NCI-H748 treated with DMSO at 0.1 percent for 48 hours (cell line): ENCODE measurements at places on chromosomes 5 and 9.

GRCh38 chr5:126600631-126601511, at the start of gene PHAX:
Gene PHAX, plus strand, starts transcription at chr5:126600947. Its CDS starts 16 bp downstream, at chr5:126600963.
- DNase-seq, result peak; percentile 9

DNA sequence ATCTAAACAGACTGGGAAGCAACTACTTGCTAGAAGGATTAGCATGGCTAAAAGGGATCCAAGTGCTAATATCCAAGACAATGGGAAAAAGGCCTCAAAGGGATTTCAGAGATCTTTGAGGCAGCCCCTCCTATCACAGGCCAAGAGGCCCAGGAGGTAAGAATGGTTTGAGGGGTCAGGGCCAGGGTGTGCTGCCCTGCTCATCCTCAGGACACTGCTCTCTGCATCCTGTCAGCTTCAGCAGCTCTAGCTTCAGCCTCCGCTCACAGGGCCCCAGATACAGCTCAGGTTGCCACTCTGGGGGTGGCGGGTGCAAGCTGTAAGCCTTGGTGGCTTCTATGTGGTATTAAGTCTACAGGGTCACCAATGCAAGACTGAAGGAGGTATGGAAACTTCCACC, 278.7 kb downstream of the PARP8 start:
- DNase-seq, result no peak

- DNase-seq, result no peak
Measured at GRCh38 chr9:87711857-87712800, 13.8 kb upstream of the CTSL start.

GRCh38 chr9:70080481-70081119, 37.0 kb downstream of the MAMDC2 start:
- peak; percentile 94 for DNase-seq

GRCh38 chr9:110486218-110486617, 93.3 kb downstream of the SVEP1 start:
- no peak for DNase-seq

GRCh38 chr9:83972286-83972685, 7.7 kb downstream of the HNRNPK start:
- no peak for DNase-seq

- no peak for DNase-seq
Measured at GRCh38 chr5:34545626-34546025, 110.5 kb upstream of the RAI14 start.

- DNase-seq, result peak; percentile 35
Measured at GRCh38 chr9:129027685-129028191, 393 bp downstream of the SH3GLB2 start.

GRCh38 chr9:91033797-91034196, 232.2 kb downstream of the SYK start:
- DNase-seq, result no peak

GRCh38 chr9:69627281-69627680, 44.9 kb downstream of the APBA1 start:
- no peak for DNase-seq

GRCh38 chr5:77560677-77561263, 68.7 kb upstream of the WDR41 start:
- DNase-seq, result peak; percentile 34

DNA sequence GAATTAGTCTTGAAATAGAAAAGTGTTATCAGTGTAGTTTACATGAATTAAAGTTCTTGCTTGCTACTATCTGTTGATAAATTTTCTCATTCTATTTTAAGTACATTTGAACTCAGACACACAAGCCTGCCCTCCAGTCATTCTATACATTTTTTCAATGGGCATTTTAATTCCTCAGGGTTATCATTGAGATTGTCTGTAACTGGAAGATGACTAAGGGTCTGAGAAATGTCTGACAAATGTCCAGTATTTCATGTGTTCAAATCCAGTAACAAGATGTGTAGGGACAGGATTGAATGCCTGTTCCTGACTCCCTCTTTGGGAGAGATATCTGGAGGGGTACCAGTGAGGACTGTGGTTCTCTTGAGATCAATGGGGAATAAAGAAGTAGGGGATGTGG, 223.9 kb upstream of the ADAMTSL1 start:
- DNase-seq, result no peak

- DNase-seq, result no peak
Measured at GRCh38 chr9:71897577-71897976, 13.4 kb downstream of the ABHD17B start.

DNA sequence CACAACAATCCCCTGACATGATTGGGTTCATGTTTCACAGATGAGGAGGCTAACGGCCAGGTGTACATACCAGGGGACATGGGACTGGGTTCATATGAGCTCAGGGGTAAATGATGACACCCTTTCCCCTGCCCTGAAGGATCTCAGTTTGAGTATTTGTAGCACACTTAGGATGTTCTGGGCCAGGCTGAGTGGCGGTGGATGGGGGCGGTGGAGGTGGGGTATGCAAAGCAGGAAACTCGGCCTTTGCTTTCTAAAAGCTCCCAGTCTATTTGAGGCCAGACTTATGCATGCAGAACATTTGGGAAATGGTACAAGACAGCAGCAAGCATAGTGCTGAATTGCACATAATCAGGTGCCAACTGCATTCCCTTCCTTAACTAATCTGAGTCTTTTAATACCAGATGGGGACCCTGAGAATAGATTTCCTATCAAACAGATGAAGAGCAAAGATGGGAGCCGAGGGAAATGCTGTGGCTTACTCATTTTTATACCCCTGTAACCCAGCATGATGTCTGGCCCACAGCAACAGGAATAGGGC, 4.9 kb upstream of the KCNIP1 start:
- no peak for DNase-seq

DNA sequence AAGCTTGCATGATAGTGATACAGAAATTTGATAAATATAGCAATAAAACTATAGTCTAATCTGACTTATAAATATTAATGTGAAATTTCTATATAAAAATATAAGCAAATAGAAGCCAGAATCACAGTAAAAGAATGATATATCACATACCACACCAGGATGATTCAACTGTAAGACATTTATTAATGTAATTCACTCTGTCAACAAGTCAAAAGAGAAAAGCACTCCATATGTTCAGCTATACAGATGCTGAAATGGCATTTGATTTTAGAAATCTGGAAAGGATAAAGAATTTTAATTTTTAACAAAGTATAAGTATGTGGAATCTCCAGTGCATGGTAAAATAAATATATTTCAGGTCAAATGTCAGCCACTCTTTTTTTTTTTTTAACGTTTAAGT, 372.4 kb downstream of the KCNN2 start:
- no peak for DNase-seq

DNA sequence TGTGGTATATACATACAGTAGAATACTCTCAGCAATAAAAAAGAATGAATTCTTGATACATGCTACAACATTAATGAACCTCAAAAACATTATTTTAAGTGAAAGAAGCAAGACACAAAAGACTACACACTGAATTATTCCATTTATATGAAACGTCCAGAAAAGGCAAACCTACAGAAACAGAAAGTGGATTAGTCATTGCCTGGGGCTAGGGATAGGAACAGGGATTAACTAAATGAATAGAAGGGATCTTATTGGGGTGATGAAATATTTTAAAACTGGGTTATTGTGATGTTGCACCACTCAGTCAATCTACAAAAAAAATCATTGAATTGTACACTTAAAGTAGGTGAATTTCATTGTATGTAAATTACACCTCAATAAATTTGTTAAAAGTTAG, 326.7 kb downstream of the PIK3R1 start:
- no peak for DNase-seq

GRCh38 chr5:1125030-1125357, 13.1 kb upstream of the SLC12A7 start:
- no peak for DNase-seq

DNA sequence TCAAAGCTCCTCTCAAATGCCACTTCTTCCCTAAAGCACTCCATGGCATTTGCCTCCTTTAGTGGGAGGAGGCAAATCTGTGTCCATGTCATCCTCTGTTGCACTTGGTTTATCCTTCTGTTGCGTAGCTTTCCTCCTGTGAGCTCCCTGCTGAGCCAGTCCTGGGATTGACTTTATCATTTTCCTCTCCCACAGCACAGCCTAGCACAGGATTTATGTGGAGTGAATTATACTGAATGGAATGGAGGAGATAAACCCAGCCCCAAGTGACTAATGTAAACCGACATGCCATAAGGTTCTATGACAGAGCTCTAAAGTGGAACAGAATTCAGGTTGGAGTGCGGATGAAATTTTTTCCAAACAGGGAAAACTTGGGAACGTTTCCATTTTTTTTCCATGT, 26.4 kb upstream of the TOMM5 start:
- no peak for DNase-seq

DNA sequence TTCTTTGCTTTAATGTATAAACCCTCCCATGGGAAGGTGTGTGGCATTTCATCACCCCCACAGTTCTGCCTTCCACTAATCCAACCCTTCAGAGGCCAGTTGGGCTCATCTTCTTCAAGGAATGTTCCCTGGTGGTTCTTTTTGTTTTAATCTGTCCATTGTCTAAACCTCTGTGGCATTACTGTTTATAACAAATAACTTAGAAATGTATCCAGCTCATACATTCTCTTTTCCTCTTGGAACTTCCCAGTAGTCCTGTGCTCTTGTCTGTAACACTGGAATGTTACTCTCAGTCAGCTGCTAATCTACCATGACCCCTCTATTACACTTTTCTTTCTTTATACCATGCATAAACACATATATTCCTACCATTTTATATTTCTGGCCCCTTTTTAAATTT, 213.5 kb upstream of the TARS1 start:
- no peak for DNase-seq

DNA sequence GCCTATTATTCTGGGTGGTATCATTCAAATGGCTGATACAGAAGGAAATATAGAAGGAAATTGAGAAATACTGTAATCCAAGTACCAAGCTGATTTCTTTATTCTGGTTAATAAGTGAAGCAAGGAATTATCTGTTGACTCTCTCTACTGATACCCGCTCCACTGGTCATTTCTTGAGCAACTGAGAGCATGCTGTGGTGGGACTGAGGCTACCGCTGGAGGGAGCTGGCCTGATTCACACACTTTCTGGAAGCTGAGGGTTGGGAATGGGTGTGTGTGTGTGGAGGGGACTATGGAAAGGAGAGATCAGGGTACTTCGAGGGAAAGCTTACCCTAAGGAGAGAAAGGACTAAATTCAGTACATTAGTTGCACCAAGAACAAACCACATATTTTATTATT, 104.1 kb downstream of the UGCG start:
- DNase-seq, result no peak

DNA sequence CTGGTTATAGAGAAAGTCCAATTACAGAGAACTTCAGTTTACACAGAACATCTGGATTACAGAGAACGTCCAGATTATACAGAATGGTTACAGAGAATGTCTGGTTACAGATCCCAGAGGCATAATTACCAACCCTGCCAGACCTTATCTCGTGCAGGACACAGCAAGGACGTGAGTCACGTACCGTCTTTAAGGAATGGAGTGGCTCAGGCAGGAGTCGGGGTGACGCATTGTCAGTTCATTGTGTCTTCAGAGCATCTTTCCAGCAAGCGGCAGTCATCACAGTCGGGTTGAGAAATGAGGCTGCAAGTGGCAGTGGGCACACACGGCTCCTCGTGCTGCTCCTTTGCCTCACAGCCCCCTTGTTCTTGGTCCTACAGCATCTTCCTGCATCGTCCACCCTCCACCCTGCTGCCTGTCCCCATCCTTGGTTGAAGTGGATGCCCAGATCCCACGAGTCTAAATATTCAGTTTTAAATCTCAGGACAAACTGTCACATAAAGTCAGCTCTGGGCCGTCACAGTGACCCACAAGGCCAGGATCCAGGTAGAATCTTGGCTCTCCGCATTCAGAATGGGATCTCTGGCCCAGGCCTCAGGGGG, 30.0 kb upstream of the SLC6A19 start:
- DNase-seq, result no peak

- DNase-seq, result peak; percentile 80
Measured at GRCh38 chr5:41869151-41869723, 988 bp downstream of the OXCT1 start.

GRCh38 chr5:2207109-2207399, 324.3 kb upstream of the IRX4 start:
- DNase-seq, result no peak

DNA sequence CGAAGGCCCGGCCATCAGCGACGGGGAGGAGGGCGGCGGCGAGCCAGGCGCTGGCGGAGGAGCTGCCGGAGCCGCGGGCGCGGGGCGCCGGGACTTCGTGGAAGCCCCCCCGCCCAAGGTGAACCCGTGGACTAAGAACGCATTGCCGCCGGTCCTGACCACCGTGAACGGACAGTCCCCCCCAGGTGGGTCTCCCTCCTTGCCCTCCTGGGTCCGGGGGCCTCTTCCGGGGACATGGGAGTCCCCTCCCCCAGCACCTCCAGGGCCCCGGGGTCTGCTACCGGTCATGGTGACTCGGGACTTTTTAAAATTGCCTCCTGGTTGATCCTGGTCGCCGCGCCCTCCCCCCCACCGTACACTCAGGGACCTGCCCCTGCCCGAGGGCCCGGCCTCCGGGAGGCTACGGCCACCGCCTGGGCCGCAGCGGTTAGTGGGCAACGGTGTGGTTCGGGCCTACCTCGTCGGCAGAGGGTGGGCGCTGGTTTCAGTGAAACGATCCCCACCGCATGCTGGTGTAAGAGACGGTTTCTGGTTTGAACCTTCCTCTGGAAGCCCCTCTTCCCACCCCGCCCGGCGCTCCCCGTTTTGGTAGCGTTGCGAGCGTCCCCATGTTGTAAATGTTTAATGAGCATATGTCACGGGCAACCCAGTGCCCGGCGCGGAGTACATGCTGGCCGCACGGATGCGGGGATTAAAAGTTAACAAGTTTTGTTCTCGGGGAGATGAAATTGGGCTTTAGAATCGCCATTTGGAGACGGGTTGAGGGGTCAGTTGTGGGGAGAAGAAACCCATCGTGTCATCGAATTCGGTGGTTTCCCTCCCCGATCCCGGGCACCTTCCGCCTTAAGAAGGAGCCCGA, 1.1 kb downstream of the LARP1 start:
- DNase-seq, result peak; percentile 39

GRCh38 chr9:87640385-87640795, 85.5 kb upstream of the CTSL start:
- no peak for DNase-seq

DNA sequence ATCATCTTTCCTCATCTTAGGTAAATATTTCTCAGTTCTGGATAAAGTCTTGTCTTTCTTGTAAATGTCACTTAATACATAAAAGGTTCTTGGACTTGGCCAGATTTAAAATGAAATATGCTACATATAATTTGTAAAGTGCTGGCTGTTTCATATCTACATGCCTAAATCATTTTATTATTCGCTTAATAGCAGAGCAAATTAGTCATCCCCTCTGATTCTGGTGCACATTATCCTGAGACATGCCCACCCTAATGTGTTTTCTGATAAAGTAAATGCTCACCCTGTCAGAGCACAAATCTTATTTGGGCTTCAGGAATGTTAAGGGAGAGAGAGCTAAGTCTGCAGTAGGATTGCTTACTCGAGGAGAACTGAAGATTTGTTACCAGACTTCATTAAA, 166.5 kb upstream of the IZUMO3 start:
- no peak for DNase-seq

GRCh38 chr9:32627394-32627954, 8.0 kb downstream of the TAF1L start:
- DNase-seq, result no peak

GRCh38 chr9:75992482-75993206, 102.2 kb downstream of the PCSK5 start:
- DNase-seq, result no peak

GRCh38 chr5:163565931-163566608, 60.7 kb downstream of the MAT2B start:
- DNase-seq, result peak; percentile 50
